ENCODE measurements at places on chromosomes 1 and 21.

GRCh38 chr1:153678519-153679336 is at the start of gene NPR1:
Gene NPR1 (plus strand): TSS chr1:153678688. CDS start chr1:153679109, 421 bp downstream.
- no peak for DNase-seq

GRCh38 chr1:107552781-107553180 is 411.9 kb downstream of the NTNG1 start:
- no peak for DNase-seq

GRCh38 chr1:23433122-23433521 is 8.6 kb upstream of the TCEA3 start:
- no peak for DNase-seq

GRCh38 chr1:109290998-109291397 is 8.1 kb upstream of the PSRC1 start:
- DNase-seq, result no peak

GRCh38 chr1:173248247-173248940 is 41.3 kb upstream of the TNFSF4 start:
- DNase-seq, result no peak

DNA sequence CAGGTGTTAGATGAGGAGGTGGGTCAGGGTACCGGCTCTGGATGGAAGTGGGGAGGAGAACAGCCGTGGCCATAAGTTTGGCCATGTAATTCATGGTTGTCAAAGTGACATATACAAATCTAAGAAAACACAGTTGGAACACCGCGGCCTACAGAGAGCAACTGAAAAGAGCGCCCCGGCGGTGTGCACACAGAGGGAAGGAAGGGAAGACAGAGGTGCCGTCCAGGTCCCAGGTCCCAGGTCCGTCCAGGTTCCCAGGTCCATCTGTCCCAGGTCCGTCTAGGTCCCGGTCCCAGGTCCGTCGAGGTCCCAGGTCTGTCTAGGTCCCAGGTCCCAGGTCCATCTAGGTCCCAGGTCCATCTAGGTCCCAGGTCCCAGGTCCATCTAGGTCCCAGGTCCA is 4.5 kb upstream of the MRPL20 start:
- no peak for DNase-seq

DNA sequence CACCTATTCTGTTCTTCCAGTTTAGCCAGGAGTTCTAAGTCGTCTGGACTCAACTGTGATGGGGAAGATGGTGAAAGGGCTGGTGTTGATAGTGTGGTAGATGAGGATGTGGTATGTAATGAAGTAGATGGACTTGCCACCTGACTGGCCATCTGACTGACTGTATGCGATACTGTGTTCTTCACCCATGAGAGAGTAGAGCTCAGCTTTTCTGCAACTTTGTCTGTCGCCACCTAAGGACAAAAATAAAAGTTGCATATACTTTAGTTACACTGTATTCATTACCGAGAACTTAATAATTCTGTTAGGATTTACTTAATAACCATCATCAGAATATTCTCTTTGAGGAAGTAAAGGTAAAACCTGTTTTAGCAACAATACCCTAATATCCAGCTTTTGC is 48.5 kb downstream of the EVI5 start:
- DNase-seq, result no peak

GRCh38 chr1:14253676-14254075 is 344.8 kb upstream of the KAZN start:
- DNase-seq, result no peak

DNA sequence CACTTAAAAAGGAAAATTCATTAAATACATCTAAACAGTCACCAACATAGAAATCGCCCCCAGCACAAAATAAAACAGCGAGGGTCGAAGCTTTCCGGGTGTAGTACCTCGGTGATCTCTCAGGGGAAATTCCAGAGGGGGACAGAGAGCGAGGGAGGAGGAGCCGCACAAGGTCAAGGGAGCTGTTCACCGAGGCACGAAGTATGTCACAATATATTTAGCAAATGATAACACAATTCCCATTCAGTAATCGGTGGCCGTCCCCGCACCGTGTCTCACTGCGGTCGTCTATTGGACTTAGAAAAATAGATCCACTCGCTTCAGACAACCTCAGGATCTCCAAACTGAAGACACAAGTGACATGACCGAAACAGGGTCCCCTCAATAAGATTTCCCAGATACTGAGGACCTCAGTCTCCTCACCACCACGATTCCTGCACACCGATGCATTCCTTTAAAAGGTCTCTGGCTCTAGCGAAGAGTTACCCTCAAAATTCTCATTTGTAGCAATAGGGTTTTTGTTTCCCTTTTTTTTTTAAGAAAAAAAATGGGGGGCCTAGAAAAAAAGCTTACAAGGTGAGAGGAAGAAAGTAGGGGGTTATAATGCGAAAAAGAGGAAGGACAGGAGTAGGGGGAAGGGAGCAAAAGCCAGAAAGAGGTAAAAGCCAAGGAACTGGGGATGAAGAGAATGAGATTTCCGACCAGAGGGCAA is 1.1 kb downstream of the LPGAT1 start:
- DNase-seq, result peak; percentile 44

DNA sequence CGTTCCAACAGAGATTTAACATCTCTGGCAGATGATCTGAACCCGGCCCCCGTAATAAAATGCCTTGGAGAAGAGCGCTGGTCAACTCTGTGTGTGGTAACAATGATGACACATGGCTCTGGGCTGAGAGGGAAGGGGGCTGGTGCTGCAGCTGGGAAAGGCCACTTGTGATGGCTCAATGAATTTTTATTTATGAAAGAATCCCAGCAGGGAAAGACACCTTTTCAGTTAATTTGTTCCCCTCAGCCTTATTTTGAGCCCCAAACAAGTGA is 59.4 kb downstream of the SYT6 start:
- no peak for DNase-seq

GRCh38 chr1:61797045-61797755 is 54.9 kb downstream of the PATJ start:
- DNase-seq, result no peak

DNA sequence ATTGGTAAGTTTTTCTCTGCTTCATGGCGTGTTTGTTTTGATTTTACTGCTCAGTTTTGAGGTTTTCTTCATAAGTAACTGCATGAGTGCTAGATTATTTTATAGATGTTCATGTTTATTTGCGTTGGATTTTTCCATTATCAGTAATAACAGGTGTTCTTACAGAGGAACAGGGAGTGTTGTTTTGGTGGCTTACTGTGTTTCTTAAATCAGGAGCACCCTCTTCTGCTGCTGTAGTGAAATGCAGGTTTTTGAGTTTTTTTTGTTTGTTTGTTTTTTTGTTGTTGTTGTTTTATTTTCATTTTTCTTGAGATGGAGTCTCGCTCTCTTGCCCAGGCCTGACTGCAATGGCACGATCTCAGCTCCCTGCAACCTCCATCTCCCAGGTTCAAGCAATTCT is 32.6 kb downstream of the CTBS start:
- no peak for DNase-seq

DNA sequence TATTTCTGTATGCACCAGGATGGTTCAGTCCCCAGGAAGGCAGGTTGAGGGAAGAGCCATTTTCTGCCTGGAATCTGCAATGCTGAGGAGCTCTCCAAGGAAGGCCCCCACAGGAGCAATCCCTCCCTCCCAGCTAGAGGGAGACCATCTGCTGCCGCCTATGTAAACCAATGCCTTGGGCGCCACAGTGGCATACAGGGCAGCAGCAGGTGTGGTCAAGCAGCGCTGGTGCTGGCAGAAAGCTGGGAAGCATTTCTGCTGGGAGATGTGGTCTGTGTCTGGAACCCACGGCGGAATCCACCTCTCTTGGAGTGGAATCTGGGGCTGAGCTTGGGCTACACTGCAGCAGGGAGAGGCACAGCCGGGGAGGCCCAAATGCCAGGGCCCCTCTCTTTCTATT is 283.3 kb downstream of the RRAGC start:
- no peak for DNase-seq

DNA sequence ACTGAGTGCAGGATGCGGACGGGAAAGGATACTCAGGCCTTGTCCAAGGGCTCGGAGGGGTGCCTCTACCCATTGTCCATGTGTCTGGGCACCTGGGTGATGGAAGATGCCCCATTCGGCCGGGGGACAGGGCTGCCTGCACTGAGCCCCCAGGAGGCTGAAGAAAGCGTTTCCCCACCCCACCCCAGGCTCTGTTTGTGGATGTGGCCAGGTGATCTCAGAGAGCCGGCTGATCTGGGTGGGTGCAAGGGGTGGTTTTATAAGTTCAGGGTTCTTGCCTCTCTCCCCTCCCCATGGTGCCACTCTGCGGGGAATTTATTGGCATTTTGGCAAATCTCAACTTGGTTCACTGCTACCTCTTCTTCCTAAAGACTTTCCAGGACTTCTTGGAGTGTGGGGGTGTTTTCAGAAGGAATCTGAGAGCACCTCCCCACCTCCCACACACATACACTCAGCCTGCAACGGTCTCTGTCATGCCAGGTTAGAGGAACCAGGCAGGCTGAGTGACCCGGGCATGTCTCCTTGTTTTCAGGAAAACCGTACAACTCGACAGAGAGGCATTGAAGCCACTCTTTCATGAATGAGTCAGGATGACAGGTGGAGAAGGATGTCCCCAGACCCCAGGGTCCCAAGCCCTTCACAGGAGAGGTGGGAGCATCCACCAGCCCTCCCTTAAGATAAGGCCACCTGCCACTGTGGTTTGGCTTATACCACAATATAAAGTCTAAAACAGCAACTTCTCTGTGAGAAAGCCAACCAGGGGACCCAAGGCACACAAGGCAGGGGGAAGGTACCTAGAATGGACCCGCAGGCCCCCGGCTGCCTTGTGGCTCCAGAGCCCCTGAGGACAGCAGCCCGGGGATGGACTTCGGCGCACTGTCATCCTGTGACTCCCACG is 174.9 kb downstream of the ETS2 start:
- no peak for DNase-seq

DNA sequence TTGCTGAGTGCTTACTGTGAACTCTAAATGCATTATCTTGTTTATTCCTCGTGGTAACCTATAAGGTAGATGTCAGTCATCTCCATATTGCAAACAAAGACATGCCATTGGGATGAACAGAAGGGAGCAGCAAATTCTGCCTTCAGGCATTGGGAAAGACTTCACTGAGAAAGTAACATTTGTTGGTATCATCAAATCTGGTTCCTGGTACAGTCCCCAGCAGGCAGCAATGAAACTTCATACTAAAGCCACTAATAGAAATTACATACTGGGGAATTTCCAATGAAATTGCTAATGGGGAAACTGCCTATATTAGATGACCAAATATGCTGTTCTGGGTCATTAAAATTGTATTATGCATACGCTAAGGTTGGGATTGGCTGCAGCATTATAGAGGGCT is 47.3 kb upstream of the ST6GALNAC5 start:
- no peak for DNase-seq

GRCh38 chr1:167121375-167122120 is 27.7 kb downstream of the STYXL2 start:
- DNase-seq, result peak; percentile 12

Data from hippocampal formation (tissue), 2 donors.